ENCODE measurements at places on chromosomes 1 and 21. TPM values are rescaled to one million over a fixed set of nuclear protein-coding genes. Genes with fewer than 3 reads are reported as not detected.

- H3K27me3 ChIP-seq, result peaks cover 4% of the 10 kb centered on the region
- DNase-seq, result no peak
- no peak overlapping the region for H3K27ac ChIP-seq
- H3K36me3 ChIP-seq, result no peaks in the 10 kb centered on the region
- no peaks in the 10 kb centered on the region for H3K4me1 ChIP-seq
Measured at GRCh38 chr1:63984257-63984929, 210.6 kb downstream of the ROR1 start.

GRCh38 chr21:18495523-18495922 is 91.9 kb upstream of the TMPRSS15 start:
- H3K4me1 ChIP-seq, result no peaks in the 10 kb centered on the region
- H3K4me3 ChIP-seq, result no peak overlapping the region
- no peak for DNase-seq
- H3K27ac ChIP-seq, result no peak overlapping the region
- no peaks in the 10 kb centered on the region for H3K27me3 ChIP-seq

ADGRB2 gene
- total RNA-seq, result 0.27 TPM

DIRAS3 gene
- total RNA-seq, result not detected

GRCh38 chr1:118360817-118361216 is 175.8 kb upstream of the SPAG17 start:
- no peak overlapping the region for H3K27ac ChIP-seq
- H3K36me3 ChIP-seq, result no peaks in the 10 kb centered on the region
- DNase-seq, result no peak
- no peaks in the 10 kb centered on the region for H3K27me3 ChIP-seq

DNA sequence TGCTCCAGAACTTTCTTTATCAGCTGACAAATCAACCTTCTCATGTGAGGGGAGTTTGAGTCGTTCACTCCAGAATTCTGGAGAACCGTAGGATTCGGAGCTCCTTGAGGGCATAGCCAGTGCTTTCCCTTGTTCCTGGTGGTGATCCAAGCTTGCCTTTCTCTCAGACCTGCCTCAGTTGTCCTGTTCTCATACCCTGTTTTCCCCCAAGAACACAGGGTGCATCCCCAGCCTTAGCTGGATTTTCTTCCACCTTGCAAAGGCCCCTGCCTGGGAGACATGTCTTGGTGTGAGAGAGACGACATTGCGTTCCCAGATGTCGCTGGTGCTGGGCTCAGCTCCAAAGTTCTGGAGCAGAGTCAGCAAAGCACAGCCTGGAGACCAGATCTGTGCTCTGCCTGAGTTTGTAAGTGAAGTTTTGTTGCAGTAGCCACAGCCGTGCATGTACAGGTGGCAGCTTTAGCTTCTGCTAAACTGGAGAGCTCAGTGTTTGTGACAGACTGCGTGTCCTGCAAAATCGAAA is 40.0 kb downstream of the ABCG1 start:
- DNase-seq, result no peak
- peaks cover 15% of the 10 kb centered on the region for H3K4me1 ChIP-seq
- H3K4me3 ChIP-seq, result no peak overlapping the region
- no peak overlapping the region for H3K27ac ChIP-seq

GRCh38 chr1:208497866-208498541 is 253.8 kb upstream of the PLXNA2 start:
- no peak overlapping the region for H3K4me3 ChIP-seq
- DNase-seq, result no peak
- H3K27ac ChIP-seq, result no peak overlapping the region
- H3K36me3 ChIP-seq, result no peaks in the 10 kb centered on the region
- peaks cover 2% of the 10 kb centered on the region for H3K27me3 ChIP-seq
- no peaks in the 10 kb centered on the region for H3K4me1 ChIP-seq

LINGO4 gene
- 0.35 TPM for total RNA-seq

DNA sequence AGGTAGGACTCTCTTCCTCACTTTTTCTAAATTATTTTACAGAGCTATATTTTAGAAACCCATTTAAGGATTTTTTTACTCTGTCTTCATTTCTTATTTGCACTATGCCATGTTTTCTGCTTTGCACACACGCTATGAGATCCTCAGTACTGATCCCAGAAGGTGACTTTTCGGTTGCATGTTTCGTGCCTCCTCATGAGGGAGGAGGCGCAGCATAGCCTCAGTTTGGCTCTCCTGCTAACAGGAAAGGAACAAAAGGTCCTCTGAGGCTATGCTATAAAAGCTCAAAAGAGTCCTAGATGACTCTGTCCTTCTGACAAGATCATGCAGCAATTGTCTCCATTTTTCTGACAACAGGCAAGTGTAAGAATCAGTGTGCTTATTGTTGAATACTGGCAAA is 189.7 kb downstream of the GPR52 start:
- H3K4me1 ChIP-seq, result no peaks in the 10 kb centered on the region
- no peaks in the 10 kb centered on the region for H3K27me3 ChIP-seq
- DNase-seq, result no peak

SV2A gene
- 7.7 TPM for total RNA-seq

DNA sequence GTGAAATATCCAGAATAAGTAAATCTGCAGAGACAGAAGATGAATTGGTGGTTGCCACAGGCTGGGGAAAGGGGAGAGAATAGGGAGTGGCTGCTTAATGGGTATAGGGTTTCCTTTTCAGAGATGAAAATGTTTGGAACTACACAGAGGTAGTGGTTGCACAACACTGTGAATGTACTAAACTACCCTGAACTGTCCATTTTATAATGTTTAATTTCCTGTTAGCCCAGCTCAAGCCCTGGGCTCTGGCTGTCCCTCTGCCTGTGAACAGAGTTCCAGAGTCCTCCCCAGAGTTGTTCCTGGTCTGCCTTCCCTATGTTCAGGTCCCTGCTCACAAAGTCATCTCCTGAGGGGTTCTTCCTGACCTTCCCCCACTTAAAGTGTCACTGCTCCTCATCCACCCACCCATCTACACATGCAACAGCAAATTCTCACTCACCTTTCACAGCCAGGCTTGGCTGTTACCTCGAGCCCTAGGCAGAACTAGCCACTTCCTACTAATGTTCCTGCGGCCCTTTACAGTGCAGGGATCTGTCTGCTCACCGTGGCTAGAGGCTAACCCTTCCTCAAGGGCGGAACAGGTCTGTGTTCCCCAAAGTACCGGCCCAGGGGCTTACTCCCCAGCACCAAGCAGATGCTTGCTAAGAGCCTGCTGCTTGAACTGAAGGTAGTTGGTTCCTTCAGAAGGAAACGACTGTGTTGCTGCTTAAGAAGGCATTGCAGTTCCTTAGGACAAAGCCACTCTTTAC is 22.4 kb downstream of the DHCR24 start:
- no peak overlapping the region for H3K27ac ChIP-seq
- no peak overlapping the region for H3K4me3 ChIP-seq
- no peaks in the 10 kb centered on the region for H3K4me1 ChIP-seq
- no peak for DNase-seq
- no peaks in the 10 kb centered on the region for H3K27me3 ChIP-seq

DNA sequence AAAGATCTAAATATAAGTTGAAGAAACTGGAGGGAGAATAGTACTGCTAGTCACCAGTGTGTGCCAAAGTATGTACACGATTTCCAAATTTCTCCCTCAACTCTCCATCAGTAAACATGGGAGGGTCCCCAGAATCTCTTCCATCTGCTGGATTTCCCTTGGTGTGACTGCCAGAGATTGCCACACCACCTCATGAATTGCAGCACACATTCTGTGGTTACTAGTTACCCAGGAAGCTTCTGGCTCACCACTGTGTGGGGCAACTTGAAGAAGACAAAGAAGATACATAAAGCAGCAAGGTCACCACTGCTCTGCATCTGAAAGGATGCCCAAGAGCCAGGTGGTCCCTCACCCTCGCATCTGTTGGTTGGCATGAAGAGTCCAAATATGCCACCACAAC is 191.7 kb upstream of the ESRRG start:
- H3K27ac ChIP-seq, result no peak overlapping the region
- DNase-seq, result no peak
- H3K36me3 ChIP-seq, result no peaks in the 10 kb centered on the region
- no peak overlapping the region for H3K4me3 ChIP-seq

GRCh38 chr1:1033731-1034438 is 14.0 kb downstream of the AGRN start:
- H3K27ac ChIP-seq, result no peak overlapping the region
- no peak overlapping the region for H3K4me3 ChIP-seq
- no peak for DNase-seq
- peaks cover 28% of the 10 kb centered on the region for H3K27me3 ChIP-seq
- H3K4me1 ChIP-seq, result peaks cover 8% of the 10 kb centered on the region
- H3K36me3 ChIP-seq, result no peaks in the 10 kb centered on the region

OR2M4 gene
- not detected for total RNA-seq

- no peak overlapping the region for H3K27ac ChIP-seq
- H3K4me1 ChIP-seq, result peaks cover 38% of the 10 kb centered on the region
- no peak for DNase-seq
- H3K36me3 ChIP-seq, result no peaks in the 10 kb centered on the region
- H3K27me3 ChIP-seq, result peaks cover 3% of the 10 kb centered on the region
Measured at GRCh38 chr1:214416417-214416816, 135.0 kb downstream of the PTPN14 start.

LRRC47 gene
- 42.7 TPM for total RNA-seq

DNA sequence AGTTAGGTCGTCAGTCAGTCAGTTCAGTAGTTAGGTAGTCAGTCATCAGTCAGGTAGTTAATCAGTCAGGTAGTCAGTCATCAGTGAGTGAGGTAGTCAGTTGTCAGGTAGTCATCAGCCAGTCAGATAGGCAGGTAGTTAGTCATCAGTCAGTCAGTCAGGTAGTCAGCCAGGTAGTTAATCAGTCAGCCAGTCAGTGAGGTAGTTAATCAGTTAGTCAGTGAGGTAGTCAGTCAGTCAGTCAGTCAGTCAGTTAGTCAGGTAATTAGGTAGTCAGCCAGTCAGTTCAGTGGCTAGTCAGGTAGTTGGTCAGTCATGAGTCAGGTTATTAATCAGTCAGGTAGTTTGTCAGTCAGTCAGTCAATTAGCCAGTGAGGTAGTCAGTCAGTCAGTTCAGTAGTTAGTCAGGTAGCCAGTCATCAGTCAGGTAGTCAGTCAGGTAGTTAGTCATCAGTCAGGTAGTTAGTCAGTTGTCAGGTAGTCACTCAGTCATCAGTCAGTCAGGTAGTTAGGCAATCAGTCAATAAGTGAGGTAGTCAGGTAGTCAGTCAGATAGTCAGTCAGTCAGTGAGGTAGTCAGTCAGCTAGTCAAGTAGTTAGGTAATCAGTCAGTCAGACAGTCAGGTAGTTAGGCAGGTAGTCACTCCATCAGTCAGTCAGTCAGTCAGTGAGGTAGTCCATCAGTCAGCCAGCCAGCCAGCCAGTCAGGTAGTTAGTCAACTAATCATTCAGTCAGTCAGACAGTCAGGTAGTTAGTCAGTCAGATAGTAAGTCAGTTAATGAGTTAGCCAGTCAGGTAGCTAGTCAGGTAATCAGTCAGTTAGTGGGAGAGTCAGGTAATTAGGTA is 16.2 kb downstream of the KRTAP10-1 start:
- no peaks in the 10 kb centered on the region for H3K36me3 ChIP-seq
- H3K27me3 ChIP-seq, result no peaks in the 10 kb centered on the region
- no peaks in the 10 kb centered on the region for H3K4me1 ChIP-seq

AJAP1 gene
- not detected for total RNA-seq

DNA sequence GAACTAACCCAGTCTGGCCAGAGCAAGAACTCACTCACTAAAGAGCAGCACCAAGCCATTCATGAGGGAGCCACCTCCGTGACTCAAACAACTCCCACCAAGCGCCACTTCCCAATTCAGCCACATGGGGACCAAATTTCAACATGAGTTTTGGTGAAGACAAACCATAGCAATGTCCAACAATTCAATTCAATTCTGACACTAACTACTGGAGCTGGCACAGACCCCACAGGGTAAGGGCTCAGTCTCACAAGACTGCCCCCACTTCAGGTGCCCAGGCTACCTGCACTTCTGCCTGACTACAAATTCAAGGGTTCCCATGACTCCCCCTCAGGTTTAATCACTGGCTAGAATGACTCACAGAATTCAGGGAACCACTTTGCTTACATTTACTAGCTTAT is 48.8 kb upstream of the RAP1A start:
- H3K36me3 ChIP-seq, result no peaks in the 10 kb centered on the region
- H3K4me3 ChIP-seq, result no peak overlapping the region
- peaks cover 11% of the 10 kb centered on the region for H3K4me1 ChIP-seq
- peak; percentile 21 for DNase-seq
- no peak overlapping the region for H3K27ac ChIP-seq

DNA sequence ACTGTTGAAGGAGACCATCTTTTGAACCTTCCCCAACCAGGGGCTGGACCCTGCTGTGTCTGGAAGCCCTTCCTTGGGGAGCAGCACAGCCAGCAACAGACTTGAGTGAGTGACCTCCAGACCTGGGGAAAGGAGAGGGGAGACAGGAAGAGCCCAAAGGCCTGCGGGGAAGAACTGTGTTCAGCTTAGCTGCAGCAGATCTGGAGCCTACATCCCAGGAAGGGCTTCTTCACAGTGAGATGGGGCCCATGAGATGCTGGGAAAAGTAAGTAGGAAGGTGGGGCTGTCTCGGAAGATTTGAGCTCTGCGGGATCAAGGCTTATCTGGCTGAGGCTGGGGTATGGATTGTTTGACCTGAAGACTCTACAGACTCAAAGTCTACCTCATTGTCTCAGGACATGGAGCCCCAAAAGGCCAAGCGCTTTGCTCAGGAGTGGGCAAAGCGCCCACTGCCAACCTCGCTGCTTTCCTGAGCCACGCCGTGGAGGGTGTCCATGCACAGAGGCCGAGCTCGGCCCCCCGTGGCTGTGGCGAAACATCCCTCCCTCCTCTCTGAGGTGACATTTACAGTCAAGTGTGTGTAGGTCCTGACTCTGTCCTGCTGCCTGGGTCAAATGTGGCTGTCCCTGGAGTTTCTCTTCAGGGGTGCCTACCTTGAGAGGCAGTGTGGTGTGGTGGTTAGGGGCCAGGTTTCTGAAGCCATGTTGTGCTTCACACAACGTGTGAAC is 24.5 kb downstream of the SPOCD1 start:
- H3K4me3 ChIP-seq, result no peak overlapping the region
- peaks cover 13% of the 10 kb centered on the region for H3K4me1 ChIP-seq
- H3K27ac ChIP-seq, result no peak overlapping the region
- no peaks in the 10 kb centered on the region for H3K36me3 ChIP-seq

- no peak for DNase-seq
- H3K36me3 ChIP-seq, result no peaks in the 10 kb centered on the region
- H3K4me3 ChIP-seq, result no peak overlapping the region
Measured at GRCh38 chr1:101664726-101665125, 332.0 kb downstream of the OLFM3 start.
